RPMI7951 (cell line): ENCODE measurements at places on chromosomes 12 and 14. TPM values are rescaled to one million over a fixed set of nuclear protein-coding genes. Genes with fewer than 3 reads are reported as not detected.

DNA sequence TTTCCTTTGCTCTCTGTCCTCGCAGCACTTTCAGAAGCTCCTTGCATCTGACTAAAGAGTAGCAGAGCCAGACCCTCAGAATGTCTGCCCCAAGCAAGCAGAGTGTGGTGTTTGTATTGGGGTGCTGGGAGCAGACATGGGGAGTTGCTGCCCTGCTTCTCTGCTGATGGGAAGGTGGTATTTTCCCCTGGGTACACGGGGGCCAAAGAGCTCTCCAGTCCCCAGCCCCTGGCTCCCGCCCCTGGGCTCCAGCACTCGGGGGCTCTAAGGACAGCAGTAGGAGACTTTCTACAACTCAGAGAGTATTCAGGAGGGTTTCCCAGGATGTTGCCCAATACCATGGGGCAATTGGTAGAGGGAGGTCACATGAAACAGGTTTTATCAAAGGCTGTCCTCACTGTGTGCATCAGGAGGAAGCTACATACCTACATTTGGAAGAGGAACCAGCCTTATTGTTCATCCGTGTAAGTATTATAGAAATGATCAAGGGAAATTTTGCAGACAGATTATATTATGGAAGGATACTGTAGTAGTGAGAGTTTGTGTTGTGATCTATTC, 50.3 kb downstream of the DAD1 start:
- no peak for DNase-seq

DNA sequence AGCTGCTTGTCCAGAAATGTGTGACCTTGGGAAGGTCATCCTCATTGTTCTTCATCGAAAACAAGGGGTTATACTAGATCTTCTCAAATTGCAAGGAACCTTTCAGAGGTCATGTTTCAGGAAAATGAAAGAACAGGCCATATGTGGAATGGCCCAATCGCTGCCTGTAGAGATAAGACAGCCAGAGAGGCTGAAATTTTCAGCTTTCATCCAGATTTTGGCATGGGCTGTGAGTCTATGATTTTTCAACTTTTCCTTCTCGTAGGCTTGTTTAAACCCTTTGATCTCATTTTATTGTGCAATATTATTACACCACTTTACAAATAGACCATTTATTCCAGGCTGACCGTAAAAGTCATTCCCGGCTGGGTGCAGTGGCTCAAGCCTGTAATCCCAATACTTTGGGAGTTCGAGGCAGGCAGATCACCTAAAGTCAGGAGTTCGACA, 17.1 kb upstream of the ATXN2 start:
- DNase-seq: no peak

DNA sequence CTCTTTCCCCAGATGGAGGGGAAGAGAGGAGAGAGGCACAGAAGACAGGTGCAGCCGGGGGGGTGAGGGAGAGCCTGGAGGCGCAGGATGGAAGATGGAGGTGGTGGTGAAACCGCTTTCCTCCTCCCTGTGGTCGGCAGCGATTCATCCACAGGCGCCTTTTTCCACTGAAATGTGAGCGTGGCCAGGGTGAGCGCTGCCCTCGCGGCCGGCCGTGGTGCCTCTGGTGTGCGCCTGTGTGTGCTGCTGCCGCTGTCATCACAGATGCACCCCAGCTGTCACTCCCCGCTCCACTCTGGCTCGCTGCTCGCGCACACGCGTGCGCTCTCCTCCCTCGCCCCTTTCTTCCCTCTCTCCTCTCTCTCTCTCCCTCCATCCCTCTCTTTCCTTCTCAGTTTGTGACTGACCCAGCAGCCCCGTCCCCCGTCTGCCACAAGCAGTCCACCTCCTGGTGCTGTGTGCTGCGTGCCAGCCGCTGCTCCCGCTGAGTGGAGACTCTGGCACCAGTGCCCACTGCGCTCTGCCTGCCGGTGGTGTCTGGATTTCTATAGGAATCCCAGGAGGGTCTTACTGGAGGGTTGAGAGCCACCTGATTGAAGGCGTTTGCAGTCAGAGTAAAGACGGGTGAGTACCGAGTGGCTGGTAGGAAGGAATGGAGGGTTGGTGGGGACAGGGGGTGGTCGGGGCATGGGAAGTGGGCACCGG, at the start of gene LRTM2:
Gene LRTM2 (plus strand): TSS at position 375 of the 705 bp plus-strand sequence. CDS start 7,584 bp downstream, outside the sequence.
- no peak for DNase-seq

DNA sequence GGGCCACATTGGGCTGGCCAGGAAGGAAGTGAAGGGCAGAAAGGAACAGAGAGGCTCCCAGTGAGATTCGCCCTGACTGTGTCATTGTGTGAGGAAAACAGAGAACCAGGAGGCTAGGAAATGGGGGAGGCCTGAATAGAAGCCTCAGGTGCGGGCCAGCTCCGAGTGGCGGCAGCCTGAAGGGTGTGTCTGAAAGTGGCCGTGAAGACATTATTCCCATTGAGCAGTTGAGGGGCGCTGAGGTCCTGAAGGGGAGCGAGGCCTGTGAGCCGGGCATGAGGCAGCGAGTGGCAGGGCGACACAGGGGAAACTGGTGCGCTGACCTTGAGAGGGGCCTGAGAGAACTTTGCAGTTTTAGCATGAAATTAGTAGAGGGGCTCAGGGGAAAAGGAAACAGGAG, 6.9 kb downstream of the CLBA1 start:
- DNase-seq: no peak

- no peak for DNase-seq
Observed at GRCh38 chr12:110280392-110280778, 662 bp upstream of the ATP2A2 start.

DNA sequence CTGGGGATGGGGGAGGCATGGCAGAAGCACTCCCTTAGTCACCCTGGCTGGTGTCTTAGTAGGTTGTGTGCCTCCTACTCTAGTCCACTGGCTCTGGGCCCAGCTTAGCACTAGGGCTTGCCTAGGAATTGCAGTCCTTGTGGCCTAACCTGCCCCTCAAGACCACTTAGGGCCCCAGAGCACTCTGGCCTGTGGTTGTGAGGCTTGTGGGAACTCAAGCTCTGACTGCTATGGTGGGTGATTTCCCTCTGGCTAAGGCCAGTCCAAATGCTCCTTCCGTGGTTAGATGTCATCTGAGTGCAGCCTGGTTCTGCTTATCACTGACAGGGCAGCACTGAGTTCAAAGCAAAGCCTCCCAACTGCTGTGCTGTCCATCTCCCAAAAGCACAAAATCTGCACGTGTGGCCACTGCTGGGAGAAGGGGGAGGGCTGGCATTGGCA, 20.2 kb downstream of the FGD4 start:
- DNase-seq: peak; percentile 48

The ANG gene
- 6.3 and 7.4 TPM in 2 replicates for total RNA-seq

The MPHOSPH9 gene
- 62.4 and 66.7 TPM in 2 replicates for total RNA-seq

The PLXNC1 gene
- total RNA-seq: 0.10 and 0.24 TPM in 2 replicates

The TAS2R9 gene
- total RNA-seq: not detected in 2 replicates

The MMP17 gene
- total RNA-seq: 48.7 and 50.9 TPM in 2 replicates

The NUAK1 gene
- 6.9 and 7.0 TPM in 2 replicates for total RNA-seq
